ENCODE measurements at places on chromosomes 1 and 21.

- DNase-seq: no peak
Observed at GRCh38 chr21:40051801-40052200, 184.6 kb downstream of the PCP4 start.

DNA sequence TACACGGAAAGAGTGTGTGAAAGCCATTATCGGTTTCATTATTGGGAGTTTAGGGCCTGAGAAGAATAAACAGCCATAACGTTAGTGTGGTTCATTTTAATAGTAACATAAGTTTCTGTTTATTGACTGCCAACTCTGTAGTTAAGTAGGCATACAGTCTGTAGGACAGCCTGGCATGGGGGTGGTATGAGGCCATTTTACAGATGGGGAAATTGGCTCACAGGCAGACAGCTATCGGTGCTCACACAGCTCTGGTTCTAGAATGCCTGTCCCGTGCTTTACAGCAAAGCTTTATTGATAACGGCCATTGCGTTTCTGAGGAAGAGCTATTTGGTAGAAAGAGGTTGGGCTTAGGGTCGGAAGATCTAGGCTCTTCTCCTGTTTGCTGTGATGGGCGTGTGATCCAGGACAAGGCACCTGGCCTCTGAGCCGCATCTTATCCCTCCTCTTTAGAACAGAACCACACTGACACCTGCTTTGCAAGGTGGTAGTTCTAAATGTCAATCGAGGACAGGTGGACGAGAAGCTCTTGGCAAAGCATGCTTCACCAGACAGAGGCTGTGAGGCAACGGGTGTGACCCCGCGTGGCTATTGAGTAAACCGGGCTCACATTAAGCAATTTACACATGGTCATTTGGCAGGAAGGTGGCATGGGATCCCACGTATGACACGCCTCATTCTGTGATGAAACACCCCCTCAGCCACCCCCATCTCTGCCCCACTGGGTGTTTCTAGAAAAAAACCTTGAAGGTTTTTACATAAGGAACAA, 14.9 kb downstream of the ETS2 start:
- DNase-seq: no peak

DNA sequence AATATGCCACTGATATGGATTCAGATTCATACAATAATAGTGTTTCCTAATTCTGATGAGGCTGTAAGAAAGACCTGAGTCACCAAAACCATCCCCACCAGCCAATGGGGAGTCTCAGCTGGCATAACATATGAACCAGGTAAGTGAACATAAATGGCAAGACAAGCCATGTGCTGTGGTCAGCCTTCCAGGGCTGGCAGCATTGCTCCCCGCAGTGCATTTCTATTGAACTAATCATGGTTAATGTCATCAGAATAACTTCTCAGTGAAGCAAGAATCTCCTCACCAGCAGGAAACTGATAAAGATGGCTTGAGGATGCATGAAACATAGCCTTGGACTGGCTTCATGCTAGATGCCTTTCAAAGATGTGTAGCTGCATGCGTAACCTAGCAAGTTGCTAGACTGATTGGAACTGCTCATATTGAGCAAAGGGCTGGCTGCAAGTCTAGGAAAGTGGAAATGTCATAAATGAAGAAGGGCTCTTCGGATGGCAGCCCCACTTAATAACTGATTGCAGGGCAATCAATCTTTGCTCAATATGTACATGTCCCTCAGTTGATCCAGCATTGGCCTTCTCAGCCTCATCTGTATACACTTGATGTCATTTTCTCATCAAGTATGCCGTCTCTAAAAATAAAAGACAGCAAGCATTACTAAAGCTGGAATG, 88.0 kb downstream of the NTNG1 start:
- DNase-seq: no peak

DNA sequence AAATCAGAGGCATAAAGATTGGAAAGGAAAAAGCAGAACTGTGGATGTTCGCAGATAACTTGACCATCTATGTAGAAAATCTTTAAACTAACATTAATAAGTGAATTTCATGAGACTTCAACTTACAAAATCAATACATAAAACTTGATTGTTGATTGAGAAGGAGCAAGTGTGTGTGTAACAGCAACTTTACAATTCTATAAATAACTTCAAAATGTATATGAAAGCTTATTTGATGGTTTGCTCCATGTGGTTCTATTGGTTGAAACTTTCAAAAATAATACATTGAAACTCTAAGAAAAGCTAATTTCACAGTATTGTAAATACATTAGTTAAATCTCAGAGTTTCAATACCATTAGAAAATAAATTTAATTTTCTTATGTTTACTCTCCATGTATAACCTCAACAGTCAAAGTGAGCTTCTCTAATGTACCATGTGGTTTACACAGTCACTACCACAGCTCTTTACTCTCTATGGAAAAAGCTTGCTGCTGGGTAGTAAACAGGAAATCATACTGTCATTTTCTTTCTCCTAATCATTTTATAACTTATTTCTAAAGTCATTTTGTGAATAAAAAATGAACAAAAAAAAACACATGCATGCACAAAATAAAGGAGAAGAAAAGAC, 12.0 kb downstream of the AKT3 start:
- DNase-seq: no peak

DNA sequence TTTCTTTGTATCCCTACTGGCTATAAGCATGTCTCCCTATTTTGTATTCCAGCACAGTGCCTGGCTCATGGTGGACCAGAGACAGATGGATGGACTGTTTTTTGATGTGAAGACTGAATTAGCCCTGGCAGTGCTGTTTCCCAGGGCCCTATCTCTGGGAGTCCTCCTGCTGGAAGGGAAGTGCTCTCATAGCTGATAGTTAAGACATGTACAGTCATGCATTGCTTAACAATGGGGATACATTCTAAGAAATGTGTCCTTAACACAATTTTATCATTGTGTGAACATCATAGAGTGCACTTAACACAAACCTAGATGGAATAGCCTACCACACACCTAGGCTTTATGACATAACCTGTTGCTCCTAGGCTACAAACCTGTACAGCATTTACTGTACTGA, 21.1 kb downstream of the TLCD4 start:
- DNase-seq: no peak

DNA sequence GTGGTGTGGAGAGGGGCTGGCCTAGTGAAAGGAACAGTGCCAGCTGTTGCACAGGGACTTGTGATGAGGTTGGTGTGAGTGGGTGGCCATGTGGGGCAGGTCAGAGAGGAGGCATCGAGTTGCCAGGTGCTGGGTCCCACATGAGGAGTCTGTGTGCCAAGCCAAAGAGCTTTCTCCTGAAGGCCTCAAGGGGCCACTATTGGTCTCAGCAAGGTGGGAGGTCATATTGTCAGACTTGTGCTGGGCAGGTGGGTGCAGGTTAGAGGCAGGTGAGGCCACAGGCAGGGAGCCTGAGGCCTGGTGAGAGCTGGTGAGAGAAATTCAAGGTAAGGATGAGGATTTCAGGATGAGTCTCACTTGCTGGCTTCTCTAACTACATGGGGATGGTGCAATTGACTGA, 256.8 kb downstream of the DISC1 start:
- DNase-seq: no peak

- DNase-seq: no peak
Observed at GRCh38 chr21:42732033-42732410, 78.6 kb downstream of the PDE9A start.

DNA sequence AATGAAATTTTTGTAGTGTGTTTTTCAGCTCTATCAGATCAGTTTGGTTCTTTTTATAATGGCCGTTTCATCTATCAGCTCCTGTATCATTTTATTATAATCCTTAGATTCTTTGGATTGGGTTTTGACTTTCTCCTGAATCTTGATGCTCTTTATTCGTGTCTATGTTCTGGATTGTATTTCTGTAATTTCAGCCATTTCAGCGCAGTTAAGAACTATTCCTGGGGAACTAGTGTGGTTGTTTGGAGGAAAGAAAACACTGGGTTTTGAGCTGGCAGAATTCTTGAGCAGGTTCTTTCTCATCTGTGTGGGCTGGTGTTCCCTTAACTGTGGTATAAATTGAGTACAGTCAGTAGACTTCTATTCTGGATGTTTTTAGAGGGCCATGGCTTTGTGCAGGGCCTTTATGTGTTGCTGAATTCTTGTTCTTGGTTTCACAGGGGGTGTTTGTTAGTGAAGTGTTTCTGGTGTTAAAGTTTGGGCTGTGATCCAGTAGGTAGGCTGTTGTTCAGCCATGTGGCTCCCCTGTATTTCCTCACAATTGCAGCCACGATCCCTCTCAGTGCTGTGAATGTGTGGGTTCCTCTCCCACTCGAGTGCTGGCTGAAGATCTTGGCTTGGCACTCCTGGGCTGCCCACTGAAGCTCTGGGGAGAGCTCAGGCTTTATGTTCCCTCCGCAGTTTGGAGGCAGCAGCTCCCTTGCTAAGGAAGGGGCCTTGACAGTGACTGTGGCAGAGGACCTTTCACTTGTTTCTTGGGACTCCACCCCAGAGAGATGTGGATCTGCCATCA, 56.0 kb upstream of the CCDC190 start:
- no peak for DNase-seq
